ENCODE measurements at places on chromosomes 1 and 21.

GRCh38 chr1:25608488-25609178, 8.0 kb upstream of the MAN1C1 start:
- peak; percentile 38 for DNase-seq

- no peak for DNase-seq
Measured at GRCh38 chr1:172537827-172538391, 5.0 kb downstream of the SUCO start.

DNA sequence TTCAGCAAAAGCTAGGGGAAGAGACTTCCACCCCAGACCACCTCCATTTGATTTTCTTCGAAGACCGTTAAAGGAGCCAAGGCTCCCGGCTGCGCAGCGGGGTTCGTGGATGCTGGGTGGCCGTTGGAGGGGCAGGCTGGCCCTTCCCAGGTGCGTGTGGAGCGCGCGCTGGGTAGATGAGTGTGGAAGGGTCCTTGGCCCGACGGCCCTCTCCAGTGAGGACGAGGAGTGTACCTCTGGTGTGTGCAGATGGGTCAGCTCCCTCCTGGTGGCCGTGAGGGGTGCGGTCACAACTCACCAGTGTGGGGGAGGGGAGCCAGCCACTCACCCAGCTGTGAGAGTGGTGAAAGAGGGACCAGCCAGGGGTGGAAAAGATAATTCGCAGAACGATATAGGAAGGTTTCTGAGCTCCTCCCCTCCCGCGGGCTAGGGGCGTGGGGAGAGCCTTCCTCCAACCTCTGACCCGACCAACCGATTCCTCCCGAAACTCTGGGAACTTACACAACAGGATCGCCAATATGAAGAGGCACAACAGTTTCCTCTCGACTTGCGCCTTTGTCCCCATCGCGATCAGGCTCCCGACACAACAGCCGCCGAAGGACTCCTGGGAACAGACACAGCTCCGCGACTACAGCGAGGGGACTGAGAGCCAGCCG, at the start of gene F11R:
Gene F11R (minus strand): TSS at position 644 of the 656 bp plus-strand sequence. CDS start 79 bp downstream, at position 565.
- DNase-seq: peak; percentile 43

- DNase-seq: no peak
Measured at GRCh38 chr1:88421997-88422396, 262.1 kb upstream of the PKN2 start.

- no peak for DNase-seq
Measured at GRCh38 chr21:36565540-36565939, 85.6 kb upstream of the CLDN14 start.

- DNase-seq: no peak
Measured at GRCh38 chr1:86821956-86822355, 92.0 kb downstream of the SELENOF start.

- DNase-seq: no peak
Measured at GRCh38 chr21:37208056-37208721, 58.9 kb downstream of the VPS26C start.

GRCh38 chr1:28195780-28196179, 19.3 kb upstream of the PTAFR start:
- DNase-seq: no peak

GRCh38 chr1:26791626-26792025, 3.9 kb downstream of the PIGV start:
- DNase-seq: no peak

DNA sequence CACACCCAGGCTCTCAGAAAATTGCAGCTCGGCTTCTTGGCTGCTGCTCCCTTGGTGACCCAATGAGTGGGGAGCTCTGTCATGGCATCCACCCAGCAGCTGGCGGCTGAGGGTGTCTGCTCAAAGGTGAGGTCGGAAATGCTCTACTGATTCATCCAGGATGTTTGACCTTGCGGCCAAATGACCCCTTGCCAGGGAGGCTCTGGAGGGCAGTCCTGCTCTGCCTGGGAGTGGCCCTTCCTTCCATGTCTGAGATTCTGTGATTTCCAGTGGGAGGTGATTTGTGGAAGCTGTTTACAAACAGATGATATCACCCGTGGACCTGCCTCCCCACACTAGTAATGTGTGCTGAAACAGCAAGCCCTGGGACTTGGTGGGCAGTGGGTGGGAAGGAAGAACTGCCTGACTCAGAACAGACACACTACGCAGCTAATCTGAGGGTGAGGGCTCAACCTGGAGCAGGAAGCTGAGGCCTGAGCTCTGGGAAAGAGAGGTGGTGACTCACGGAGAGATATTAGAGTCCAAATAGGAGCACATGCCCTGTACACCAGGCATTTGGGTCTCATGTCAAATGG, 3.0 kb downstream of the CRCT1 start:
- no peak for DNase-seq

DNA sequence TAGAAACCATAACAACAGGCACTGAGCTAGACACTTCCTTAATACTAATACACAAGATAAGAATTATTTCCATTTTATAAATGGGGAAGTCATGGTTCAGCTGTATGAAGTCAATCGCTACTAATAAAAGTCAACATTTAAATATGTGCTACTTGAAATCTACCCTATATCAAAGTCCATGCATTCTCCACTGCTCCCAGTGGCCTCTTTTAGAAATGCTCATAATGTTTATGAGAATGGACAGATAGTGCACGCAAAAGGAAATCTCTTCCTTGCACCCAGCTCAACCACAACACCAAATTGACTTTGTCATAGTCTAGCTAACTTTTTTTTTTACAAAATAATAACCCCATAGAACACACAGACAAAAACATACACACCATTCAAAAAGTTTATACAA, 281.7 kb upstream of the CXADR start:
- no peak for DNase-seq

GRCh38 chr1:205298191-205298994, 23.2 kb downstream of the NUAK2 start:
- no peak for DNase-seq

DNA sequence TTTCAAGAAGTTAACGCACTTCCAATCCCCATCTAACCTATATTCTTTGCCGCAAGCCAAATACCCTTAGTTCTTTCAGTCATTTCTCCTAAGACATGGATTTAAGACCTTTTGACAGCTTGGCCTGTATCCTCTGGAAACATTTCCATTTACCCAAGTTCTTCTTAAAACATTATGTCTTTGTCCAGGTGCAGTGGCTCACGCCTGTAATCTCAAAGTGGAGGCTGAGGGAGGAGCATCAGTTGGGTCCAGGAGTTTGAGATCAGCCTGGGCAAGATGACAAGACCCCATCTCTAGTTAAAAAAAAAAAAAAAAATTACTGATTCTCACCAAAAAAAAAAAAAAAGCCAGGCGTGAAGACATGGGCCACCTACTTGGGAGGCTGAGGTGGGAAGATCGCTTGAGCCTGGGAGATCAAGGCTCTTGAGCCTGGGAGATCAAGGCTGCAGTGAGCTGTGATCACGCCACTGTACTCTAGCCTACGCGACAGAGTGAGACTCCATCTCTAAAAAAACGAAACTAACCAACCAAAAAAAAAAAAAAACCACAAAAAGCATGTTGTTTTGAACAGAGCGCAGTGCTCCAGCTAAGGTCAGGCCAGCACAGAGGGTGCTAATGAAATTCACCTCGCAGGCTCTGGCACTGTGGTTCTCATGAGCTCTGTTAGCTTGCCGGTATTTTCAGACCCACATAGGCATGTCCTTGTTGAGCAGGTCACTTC, 36.0 kb downstream of the NUAK2 start:
- DNase-seq: peak; percentile 41

GRCh38 chr1:34844252-34844634, 15.3 kb downstream of the SMIM12 start:
- no peak for DNase-seq

GRCh38 chr21:24289539-24289938, 1317.7 kb downstream of the MRPL39 start:
- DNase-seq: no peak

GRCh38 chr21:31526040-31526439, 133.5 kb upstream of the SOD1 start:
- no peak for DNase-seq

- DNase-seq: no peak
Measured at GRCh38 chr1:211704543-211704942, 29.1 kb upstream of the NEK2 start.

DNA sequence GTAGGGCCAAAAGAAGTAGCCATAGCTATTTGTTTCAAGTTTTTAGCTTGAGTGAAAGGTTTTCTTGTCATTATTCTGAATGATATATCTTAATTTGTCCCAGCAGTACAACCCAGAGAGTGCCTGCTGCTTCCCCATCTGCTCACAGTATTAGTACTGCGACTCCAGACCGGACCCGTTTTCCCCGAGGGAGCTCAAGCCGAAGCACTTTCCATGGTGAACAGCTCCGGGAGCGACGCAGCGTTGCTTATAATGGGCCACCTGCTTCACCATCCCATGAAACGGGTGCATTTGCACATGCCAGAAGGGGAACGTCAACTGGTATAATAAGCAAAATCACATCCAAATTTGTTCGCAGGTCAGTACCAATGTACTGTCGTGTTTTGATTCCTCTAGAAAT, 37.2 kb upstream of the C1orf115 start:
- DNase-seq: no peak

DNA sequence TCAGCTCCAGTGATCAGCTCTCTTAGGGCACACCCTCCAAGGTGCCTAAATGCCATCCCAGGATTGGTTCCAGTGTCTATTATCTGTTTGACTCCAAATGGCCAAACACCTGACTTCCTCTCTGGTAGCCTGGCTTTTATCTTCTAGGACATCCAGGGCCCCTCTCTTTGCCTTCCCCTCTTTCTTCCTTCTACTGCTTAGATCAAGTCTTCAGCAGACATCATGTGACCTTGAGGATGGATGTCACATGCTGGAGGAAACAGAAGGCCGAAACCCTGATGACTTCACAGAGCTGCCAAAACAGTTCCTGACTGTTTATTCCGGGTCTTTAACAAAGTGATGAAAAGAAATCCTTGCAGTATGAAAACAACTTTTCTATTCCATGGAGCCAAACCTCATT, 24.4 kb upstream of the WDR26 start:
- DNase-seq: no peak

DNA sequence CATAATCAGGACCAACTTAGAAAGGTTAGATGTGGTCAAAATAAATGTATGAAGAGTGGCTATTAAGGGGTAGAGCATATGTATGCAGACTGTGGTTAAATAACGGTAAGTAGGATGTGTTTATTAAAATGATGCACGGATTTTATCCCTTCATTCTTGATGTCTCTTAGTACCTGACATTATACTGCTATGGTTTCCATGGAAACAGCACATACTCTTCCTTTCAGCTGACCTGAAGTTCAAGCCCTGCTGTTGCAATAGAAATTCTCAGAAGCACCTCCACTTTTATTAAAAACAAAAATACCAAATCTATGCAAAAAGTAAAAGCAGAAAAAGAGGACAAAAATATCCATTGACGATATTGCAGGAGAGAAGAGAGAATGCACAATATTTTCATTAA, 381.4 kb downstream of the RWDD3 start:
- DNase-seq: no peak

GRCh38 chr1:97677702-97678101, 243.1 kb downstream of the DPYD start:
- no peak for DNase-seq

DNA sequence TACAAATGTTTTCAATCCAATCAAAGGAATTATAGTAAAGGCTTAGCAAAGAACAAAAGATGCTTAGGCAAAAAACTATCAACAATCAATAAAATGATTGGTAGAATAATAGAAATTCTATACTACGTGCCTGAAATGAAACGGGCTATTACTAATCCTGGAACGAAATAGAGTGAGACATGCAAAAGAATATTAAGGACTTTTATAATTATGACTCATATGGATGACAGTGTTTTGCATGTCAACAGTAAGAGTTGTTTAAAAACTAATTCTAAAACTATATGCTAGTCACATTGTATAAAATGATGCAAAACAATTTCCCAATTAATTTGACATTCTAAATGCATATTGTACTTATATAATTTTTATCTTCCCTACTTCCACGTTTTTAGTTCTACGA, 35.6 kb downstream of the LRRIQ3 start:
- no peak for DNase-seq

DNA sequence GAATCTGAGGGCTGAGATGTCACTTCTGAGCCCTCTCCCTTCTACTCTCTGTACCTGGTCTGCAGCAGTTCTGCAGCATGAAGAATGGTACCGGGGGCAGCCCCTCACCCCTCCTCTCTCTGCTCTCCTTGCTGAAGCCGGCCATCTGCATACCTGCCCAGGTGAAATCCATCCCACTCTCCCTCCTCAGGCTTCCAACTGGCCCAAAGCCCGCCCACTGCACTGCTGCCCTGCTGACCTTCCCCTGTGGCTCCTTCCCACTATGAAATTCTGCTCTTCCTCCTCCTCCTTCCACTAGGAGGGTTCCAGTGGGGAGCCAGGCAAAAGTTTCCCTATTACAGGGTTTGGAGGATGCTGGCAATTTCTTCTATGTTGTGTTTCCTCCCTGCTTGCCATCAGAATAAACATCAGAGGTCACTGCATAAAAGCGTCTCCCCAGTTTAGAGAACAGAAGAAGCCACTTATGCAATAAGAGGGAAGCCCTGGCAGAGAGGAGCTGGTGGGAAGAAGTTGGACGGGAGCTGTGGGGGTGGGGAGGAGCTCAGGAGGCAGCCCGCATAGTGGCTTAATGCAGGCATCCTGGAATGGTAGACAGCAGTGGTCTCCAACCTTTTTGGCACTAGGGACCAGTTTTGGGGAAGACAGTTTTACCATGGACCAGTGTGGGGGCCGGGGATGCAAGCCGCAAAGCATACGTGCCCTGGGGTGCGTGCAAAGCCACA, 30.3 kb downstream of the TMCO4 start:
- DNase-seq: no peak

GRCh38 chr1:53091841-53092645, 30.0 kb downstream of the PODN start:
- DNase-seq: no peak

DNA sequence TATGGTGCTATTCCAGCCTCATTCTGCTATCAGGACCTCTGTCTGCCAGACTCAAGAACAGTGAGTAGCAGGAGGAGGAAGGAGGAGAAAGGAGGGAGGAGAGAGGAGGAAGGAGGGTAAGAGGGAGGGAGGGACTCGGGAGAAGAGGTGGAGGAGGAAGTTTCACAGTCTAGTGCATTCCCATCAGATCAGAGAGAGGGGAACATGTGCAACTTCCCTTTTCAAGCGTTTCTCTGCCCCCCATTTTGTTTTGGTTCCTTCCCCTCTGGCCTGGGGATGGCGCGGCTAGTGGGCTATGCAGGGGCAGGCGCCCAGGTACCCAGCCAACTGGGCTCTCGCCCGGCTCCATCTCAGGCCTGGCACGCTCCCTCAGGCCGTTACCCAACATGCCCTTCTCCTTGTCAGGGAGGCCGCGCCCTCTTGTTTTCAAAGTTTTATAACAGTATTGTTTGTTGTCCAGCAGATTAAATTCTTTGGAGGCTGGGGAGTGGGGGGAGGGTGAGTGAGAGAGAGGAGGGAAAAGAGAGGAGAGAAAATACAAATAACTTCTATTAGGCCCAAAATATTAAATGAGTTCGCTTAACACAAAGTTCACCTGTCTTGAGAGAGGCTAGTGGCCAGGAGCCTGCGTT, 56.0 kb downstream of the CD46 start:
- DNase-seq: no peak

- DNase-seq: no peak
Measured at GRCh38 chr1:47759251-47759935, 237.8 kb downstream of the TRABD2B start.

- DNase-seq: no peak
Measured at GRCh38 chr1:67118646-67119045, 16.1 kb downstream of the C1orf141 start.

- no peak for DNase-seq
Measured at GRCh38 chr1:221873673-221874072, 131.8 kb upstream of the DUSP10 start.
